ENCODE measurements at places on chromosomes 3 and 15.

GRCh38 chr3:155188031-155188430 is 105.5 kb downstream of the STRIT1 start:
- no peak for DNase-seq

DNA sequence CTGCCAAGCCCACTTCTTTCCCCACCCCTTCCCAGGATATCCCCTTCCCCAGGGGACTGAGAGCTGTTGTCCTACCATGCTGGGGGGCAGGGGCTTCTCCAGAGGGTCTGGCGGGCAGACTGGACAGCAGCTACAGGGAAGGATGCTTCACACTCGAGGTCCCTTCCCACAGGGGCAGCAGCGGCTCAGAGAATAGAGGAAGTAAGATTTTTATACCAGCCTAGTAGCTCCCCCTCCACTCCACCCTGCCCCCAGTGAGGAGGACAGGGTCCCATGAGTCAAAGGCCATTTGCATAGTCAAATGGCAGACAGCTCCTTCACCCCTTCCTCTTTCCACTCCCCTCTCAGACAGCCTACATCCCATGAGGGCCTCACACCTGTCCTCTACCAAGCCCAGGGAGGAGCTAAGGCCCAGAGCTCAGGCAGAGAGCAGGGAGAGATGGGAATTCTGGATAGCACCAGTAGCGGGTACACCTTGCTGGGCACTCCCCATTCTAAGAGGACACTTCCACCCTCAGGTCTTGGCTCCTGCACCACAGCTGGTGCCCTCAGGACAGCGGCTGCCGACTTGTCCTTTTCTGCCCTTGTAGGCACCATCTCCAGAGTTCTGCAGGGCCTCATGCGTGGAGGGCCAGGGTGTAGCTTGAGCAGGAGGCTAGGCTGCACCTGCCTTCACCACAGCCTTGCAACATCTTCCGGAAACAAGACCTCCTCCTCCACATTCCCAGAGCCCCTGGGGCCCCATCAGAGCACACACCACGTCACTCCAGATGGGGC is at the start of gene TLR9:
TSS of gene TLR9 (minus strand) at position 194 of the 777 bp plus-strand sequence. CDS start at position 78, 116 bp downstream.
- no peak for DNase-seq

DNA sequence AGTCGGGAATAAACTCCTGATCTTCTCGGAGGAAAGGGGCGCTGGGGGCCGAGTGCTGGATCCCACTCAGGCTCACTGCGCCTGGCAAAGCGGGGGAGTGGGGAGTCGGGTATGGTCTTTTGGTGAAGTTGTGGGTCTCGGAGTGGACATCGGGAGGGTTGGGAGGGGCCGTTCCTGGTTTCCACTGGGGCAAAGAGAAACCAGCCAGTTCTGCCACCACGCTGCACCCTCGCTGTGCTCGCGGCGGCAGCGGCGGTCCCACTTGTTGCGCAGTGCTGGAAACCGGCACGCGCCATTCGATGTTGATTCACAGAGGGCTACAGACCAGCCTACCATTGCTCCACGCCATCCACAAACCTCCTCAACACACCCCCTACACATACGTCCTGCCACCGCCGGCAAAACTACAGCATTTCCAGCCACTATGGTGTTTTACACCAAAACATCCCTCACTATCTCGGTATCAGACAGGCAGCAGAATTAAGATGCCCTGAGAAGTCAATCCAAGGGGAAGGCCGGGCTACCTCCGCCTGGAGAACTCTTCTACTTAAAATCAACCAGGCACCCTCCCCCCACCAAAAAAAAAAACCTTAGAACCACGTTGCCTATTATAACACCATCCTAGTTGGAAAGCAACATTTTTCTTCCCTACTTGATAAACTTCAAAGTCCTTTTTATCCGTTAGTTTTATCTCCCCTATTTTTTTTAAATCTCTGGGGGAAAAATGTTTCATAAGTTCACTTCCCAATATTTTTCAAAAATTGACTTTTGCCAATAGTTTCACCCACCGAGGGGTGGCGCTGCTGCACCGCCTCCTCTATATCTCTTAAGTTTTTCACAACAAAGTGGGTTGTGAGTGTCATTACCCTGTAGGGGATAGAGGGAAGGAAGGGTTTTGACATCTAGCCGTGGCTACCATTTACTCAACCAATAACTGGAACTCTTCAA is 3.6 kb downstream of the BCL6 start:
- peak; percentile 68 for DNase-seq

DNA sequence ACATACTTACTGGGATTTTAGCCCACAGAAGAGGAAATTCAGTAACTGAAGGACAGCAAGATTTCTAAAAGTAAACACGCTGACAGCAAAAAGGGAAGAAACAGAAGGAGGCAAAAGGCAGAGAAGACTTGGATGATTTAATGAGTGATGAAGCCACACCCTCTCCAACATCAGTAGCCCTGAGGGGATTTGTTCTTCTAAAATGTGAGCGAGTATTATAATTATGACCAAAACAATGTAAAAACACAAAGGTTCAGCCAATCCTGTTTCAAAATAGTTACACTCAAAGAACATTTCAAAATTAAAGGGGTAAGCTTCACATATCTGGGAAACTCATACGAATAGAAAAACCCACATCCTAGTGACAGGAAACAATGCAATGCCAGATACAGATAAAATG is 25.0 kb downstream of the MCCC1 start:
- no peak for DNase-seq

DNA sequence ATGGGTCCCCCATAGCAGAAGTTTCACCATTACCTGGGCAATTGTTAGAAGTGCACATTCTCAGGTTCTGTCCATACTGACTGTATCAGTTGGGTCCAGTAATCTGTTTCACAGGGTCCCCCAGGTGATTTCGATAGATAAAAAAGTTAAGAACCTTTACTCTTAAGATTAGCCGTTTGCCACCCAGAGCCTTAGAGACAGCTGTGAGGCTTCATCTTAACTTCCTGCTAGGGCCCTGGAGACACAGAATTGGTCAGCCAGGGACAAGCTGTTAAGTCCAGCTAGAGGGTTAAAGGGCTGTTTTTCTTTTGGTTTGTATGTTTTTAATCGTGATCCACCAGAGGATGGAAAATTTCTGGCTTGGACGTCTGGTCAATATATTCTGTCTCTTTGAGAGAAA is 6.7 kb downstream of the FAM162A start:
- DNase-seq, result no peak

- no peak for DNase-seq
Observed at GRCh38 chr15:70164156-70164900, 66.6 kb upstream of the TLE3 start.

DNA sequence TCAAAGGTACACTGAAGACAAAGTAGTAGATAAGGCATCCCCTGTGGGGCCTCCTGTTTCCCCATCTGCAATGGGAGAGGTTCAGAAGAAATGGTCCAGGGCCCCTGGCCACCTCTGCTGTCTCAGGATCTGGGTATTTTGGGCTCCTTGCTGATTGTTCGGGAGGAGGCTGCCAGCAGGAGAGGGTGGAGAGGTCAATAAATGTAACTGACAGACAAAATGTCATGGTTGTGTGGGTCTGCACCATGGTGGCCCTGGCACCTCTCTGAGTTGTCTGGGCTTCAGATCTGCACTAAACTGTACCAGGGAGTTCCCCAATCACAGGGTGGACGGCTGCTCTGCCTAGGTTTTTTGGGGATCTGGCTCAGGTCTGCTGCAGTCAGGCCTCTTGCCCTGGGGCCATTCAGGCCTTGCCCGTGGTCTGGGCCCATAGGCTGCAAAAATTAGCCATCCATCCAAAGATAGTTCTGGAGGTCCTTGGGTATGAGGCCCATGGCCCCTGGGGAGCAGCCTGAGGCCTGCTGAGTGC is 7.4 kb downstream of the NBEAL2 start:
- no peak for DNase-seq

DNA sequence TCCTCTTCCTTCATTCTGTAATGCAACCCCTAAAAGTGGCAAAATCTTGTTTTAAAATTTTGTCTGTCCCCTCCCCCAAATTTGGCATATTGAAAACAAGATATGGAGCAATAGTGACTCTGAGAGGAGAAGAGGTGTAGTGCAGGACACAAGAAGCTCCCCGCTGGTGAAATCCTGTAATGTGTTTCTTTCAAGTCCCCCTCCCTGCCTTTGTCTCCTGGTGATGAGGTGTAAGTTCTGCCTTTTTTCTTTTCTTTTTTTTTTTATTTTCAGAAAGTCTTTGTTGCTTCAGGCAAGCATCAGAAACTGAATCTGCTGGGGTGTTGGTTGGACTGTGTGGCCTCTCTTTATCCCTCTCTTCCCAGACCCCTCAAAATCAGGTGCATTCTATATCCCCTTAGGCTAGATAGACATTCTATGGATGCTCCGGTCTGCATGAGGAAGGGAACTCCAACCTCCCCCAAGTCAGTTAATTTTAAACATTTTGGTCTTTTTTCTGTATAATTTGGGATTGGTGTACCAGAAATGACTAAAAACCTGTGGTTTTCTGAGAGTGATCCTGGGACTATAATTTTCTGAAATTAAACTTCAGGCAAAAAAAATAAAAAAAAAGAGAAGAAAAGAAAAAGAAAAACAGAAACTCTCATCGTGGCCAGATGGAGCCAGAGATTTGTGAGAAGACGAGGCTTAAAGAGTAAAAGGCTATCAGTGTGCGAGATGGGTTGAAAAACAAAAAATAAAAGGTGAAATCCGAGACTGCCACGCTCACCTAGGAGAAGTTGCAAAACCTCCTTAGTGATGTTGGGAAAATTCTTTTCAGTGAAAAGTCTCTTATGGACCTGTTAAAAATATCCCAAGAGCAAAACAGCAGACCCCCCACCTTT is 21.4 kb downstream of the ACKR2 start:
- DNase-seq, result no peak

- no peak for DNase-seq
Observed at GRCh38 chr3:66449411-66449974, 51.3 kb downstream of the LRIG1 start.

Data from trophoblast cell (in vitro differentiated cells and primary cell).